ENCODE measurements at places on chromosomes 13 and 19.

- DNase-seq: peak; percentile 57
These were observed 1.4 kb downstream of the ANKRD10 start for GRCh38 chr13:110913322-110914080.

DNA sequence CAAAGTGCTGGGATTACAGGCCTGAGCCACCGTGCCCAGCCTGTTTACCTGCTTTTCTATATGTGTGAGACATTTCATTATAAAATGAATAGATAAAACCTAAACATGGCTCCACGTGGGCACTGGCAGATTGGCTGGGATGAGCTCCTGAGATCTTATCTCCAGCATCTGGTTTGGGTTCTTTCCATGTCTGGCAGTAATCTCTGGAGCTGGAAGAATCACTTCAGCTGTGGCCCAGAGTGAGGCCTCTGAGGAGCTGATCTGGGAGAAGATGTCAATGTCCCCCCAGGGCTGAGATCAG is 5.5 kb upstream of the SULT2A1 start:
- no peak for DNase-seq

- no peak for DNase-seq
These were observed 470.8 kb downstream of the PCDH20 start for GRCh38 chr13:60944863-60945262.

GRCh38 chr19:47417107-47417745 is 2.1 kb downstream of the MEIS3 start:
- DNase-seq: no peak

DNA sequence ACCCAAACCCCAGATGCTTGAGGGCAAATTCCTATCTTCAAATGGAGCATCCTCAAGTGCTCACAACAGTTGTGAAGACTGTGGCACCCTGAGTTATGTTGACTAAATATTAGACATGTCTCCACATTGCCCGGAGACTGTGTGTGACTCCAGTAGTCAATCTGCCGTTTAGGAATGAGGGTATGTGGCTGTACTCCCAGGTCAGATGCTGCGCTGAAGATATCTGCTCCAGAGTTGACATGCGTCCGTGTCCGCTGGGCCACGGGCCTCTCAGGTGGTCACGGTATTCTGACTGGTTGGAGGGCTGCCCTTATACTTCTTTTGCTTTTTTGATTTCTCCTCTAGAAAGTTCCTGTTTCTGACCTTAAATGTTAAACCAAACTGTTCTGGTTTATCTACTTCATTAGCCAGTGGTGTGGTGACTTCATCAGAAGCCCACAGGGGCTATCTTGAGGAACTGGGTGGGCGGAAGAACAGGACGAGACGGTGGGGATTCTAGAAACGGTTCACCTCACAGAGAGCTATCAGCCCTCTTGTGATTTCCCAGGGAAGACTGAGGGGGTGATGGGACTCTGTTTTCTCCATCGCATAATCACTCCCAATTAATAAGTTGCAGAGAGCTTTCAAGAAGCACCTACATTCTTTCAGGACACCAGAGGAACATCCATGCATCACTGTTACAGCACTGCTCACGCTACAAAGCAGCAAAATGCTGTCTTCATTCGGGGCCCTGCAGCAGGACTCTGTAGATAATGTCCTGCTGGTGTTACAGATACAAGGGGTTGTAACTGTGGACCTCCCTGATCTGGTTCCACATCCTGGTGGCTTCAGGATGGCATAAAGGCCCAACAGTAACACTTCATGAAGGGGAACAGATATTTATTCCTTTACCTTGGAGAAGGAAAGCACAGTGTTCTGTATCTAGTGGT is 1.3 kb upstream of the LCP1 start:
- peak; percentile 43 for DNase-seq

GRCh38 chr19:17790059-17790780 is 4.7 kb upstream of the B3GNT3 start:
- peak; percentile 31 for DNase-seq

DNA sequence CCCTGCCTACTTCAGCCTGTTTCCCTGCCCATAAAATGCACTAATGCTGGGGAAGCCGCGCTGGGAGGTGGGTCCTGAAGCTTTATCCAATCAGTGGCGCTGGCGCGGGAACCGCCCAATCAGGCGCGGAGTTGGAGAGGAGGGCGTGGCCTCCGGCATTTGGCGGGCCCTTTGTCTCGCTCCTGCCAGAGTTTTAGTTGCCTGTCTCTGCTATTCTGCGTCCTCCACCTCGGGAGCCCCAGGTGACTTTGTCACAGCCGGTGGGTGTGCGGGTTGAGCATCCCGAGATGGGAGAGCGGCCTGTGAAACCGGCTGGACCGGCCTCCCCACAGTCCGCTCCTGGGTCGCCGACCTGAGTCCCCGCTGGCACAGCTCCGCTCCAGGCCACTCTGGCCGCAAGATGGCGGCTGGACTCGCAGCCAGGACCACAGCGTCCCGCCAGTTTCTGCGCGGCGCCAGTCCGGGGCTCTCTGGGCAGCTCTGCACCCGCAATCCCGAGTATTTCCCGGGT is 30.7 kb upstream of the ZNF429 start:
- peak; percentile 89 for DNase-seq

GRCh38 chr13:34772206-34772605 is 169.9 kb upstream of the NBEA start:
- DNase-seq: no peak

DNA sequence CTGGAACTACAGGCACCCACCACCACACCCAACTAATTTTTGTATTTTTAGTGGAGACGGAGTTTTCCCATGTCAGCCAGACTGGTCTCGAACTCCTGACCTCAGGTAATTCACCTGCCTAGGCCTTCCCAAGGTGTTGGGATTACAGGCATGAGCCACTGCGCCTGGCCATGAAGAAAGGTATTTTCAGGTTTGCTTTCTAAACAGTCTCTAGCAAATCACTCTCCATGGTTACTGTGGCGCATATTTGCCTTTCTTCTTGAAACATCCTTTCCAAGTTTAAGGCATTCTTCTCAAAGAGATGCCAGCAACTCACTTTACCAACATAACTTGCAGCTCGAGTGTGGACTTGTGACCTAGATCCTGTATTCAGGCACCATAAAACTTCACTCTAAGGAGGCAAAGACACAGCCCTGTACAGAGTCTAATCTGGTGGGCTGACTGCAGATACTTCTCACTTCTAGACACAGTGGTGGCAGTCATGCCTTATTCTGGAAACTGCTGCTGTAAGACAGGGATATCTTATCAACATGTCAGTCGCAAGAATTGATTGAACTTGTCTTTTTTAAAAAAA is 461.4 kb upstream of the TSHZ3 start:
- DNase-seq: no peak

DNA sequence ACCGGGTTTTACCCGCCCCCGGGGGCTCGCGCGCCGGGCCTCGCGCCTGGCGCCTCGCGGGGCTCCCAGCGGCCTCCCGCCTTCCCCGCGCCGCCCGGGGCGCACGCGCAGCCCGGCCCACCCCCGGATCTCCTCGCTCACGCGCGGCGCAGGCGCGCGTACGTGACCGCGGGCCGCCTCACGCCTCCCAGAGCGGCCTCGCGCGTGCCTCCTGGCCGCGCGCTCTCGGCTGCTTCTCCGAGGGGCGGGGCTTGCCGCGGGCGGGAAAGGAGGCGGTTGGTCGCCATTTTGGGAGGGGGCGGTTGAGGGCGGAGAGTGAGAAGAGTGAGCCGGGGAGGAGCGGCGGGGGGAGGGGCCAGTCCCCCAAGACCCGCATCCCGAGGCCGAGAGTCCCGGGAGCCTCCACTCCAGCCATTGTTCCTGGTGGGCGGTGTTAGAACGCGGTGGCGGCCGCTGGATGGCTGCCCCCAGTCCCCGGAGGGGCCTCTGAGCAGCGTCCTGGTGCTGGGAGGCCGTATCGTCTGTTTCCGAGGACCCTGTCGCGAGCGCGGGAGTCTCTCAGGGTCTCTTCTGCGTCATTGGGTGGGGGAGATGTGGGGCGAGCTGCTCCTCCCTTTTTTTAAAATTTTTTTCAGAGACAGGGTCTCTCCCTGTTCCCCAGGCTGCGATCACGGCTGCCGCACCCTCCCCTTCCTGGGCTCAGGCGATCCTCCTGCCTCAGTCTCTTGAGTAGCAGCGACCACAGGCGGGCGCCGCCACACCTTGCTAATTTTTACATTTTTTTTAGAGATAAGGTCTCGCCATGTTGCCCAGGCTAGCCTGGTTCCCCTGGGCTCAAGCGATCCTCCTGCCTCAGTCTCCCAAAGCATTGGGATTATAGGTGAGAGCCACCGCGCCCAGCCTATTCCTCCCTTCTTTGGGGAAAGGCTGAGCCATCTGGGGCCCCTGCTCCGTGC is at the start of gene ZNF541:
TSS of gene ZNF541 (minus strand) at position 78 of the 956 bp plus-strand sequence. CDS start 17,292 bp downstream, outside the sequence.
- no peak for DNase-seq

DNA sequence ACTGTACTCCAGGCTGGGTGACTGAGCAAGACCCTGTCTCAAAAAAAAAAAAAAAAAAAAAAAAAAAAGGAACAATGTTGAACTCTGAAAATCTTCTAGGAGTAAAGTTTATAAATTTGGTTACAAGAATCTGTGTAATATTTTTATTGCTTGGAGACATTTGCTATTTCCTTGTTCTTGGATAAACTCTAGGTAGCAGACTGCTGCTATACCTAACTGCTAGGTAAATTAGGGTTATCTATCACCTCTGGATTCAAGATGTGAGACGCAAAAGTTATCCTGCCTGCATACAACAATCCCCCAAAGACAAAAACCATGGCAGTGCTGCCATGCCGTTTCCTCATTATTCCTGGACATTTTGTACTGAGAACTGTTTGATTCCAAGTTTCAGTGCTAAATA is 33.7 kb downstream of the UBL3 start:
- DNase-seq: no peak

GRCh38 chr13:36341718-36342117 is 4.5 kb downstream of the SPART start:
- DNase-seq: no peak

DNA sequence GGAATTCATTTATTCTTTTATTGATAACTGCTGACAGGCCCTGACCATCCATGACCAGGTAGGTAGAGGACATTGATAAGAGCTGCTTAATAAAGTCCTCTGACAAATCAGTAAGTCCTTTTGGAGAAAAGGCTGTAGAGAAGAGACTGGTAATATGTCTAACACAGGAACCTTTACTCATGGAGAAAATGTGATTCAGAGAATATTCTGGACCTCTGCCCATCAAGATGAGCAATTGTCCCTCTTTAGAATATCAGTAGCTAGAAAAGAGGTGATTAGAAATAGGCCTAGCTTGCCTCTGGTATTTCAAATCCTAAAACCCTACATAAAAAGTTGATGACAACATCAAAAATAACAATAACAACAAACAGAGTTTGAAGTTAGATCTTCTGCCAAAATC is 642.3 kb downstream of the TBC1D4 start:
- DNase-seq: no peak

- DNase-seq: no peak
These were observed 2.9 kb downstream of the LSM7 start for GRCh38 chr19:2325281-2326046.

GRCh38 chr13:51223560-51224270 is 1.5 kb downstream of the FAM124A start:
- no peak for DNase-seq

DNA sequence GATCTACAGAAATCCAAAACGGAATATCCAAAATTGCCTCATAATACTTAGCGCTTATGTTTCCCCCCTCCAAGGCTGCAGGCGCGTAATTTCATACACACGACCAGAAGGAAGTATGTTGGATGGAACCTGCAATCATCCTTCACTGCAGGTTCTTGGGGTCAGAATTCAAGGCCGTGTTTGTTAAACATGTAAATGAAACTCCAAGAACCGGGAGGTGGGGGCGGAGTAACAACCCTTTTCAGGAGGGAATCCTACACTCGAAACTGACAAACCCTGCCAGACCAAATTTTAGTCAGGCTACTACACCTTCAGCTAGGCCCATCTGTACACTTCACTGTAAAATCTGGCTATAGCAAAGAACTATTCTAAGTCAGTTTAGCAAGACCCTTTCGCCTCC is 1.3 kb downstream of the ZNF607 start:
- peak; percentile 10 for DNase-seq

GRCh38 chr19:17302391-17303166 is 646 bp downstream of the ABHD8 start:
- DNase-seq: peak; percentile 51

- no peak for DNase-seq
These were observed 1551.1 kb downstream of the EFNB2 start for GRCh38 chr13:104984296-104984818.

- no peak for DNase-seq
These were observed 93.3 kb downstream of the OLFM4 start for GRCh38 chr13:53121919-53122318.

DNA sequence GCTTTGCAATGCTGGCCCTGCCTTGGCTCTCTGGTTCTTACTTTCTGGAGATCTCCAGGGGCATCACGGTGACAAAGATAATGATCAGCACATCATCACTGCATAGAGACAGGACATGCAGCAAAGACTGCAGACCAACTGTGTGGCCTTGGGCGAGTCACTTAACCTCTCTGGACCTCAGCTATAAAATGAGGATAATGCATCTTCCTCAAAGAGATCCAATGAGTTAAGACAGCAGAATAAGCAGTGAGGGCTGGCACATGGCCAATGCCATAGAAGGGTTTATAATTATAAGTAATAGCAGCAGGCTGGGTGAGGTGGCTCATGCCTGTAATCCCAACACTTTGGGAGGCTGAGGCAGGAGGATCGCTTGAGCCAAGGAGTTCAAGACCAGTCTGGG is 2.4 kb downstream of the MAG start:
- DNase-seq: no peak

DNA sequence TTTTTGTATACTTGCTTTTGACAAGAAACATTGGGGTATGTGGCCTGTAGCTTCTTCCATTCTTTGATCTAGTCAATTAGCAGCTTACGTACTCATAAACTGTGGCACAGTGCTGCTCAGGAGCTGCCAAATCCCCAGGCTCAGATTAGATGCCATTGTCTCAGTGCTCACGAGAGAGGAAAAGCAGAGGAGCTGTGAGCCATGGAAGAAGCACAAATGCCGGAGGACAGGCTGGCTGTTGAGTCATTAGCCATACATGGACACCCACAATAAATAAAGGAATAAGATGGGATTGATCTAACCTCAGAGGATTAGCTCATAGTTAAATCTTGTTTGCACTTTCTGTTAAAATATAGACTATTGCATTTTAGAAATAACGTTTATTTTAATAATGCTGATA is 121.7 kb downstream of the POSTN start:
- DNase-seq: no peak

DNA sequence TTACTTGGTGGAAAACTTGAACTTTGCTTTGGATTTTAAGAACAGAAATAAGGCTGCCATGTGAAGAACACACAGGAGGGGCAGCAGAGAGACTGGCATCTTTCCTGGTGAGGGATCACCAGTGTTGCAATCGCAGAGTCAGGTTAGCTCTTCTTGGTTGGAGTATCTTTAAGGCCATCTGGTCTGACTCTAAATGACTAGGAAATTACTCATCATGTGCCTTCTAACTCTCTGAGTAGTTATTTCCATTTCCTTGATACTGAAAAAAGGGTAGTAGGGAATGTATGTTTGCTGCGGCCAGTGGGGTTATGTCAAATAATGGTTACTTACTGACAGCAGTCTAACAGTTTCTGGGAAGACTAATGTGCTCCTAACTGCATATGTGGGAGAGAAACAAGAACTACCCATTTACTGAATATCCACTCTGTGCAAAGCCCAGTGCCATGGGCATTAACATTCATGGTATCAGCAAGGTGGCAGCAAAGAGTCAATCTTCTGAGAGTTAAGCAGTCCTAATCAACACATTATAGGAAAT is 122.1 kb downstream of the COG6 start:
- DNase-seq: peak; percentile 57

- no peak for DNase-seq
These were observed 1.5 kb downstream of the SBNO2 start for GRCh38 chr19:1172353-1173158.

All from OCI-LY7 (cell line).